Lung (tissue), 17 donors: ENCODE measurements at places on chromosomes 13 and 19. TPM values are rescaled to one million over a fixed set of nuclear protein-coding genes. Genes with fewer than 3 reads are reported as not detected.

GRCh38 chr13:37068962-37069361 is 9.5 kb upstream of the SUPT20H start:
- H3K4me1 ChIP-seq = no peaks in the 10 kb centered on the region
- no peak overlapping the region for H3K27ac ChIP-seq
- no peak overlapping the region for H3K4me3 ChIP-seq
- H3K27me3 ChIP-seq = no peaks in the 10 kb centered on the region
- DNase-seq = peak; percentile 27

- H3K27ac ChIP-seq = peak overlapping the region; percentile 47
- DNase-seq = no peak
- H3K36me3 ChIP-seq = no peaks in the 10 kb centered on the region
- H3K4me3 ChIP-seq = peak overlapping the region; percentile 3
- H3K4me1 ChIP-seq = peaks cover 7% of the 10 kb centered on the region
These were observed 4.0 kb upstream of the MCF2L start for GRCh38 chr13:112964971-112965492.

DNA sequence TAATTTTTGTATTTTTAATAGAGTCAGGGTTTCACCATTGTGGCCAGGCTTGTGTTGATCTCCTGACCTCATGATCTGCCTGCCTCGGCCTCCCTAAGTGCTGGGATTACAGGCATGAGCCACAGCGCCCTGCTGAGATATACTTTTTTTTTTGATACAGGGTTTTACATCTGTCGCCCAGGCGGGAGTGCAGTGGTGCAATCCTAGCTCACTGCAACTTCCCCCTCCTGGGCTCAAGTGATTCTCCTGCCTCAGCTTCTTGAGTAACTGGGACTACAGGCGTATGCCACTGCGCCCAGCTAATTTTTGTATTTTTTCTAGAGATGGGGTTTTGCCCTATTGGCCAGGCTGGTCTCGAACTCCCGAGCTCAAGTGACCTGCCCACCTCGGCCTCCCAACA is 2.0 kb downstream of the COLGALT1 start:
- H3K27me3 ChIP-seq = no peaks in the 10 kb centered on the region
- H3K27ac ChIP-seq = no peak overlapping the region
- DNase-seq = no peak

ACTMAP gene
- 23.7 TPM for total RNA-seq
